ENCODE measurements at places on chromosomes 2 and 18.

DNA sequence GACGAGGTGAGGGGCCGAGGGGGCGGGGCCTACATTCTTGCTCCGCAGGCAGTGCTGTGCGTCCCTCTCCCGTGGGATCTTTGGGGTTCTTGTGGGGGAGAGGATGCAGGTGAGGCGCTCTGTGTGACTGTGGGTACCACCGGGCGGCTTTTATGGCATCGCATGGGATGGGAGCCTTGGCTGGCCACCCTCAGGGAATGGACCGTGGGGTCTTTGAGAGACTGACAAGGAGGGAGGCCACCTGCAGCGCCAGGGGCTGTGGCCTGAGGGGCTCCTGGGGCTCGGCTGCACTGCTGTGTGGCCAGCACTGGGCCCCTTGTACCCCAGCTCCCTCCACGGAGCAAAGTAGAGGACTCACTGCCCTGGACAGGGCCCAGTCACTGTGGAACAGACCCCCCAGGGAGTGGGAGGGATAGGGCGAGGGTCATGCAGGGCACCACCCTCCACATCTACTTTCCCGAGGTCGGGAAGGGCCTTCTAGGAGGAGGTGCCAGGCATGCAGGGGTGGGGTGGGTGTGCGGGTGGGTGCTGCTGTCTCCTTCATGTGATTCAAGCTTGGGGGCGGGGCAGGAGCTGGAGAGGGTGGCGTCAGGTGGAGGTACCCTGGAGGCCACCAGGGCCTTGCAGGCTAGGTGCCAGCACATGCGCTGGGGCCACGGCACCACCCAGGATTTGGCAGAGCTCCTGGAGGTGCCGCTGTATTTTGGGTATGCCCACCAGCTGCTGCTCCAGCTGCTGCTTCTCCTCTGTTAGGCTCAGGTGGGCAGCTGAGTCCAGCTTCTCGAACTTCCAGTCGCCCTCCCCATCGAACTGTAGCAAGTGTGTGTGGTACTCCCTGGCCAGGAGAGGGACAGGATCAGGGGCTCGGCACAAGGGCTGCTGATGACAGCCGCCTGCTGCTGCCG lies 1072.4 kb downstream of the RPIA start:
- no peak for DNase-seq

DNA sequence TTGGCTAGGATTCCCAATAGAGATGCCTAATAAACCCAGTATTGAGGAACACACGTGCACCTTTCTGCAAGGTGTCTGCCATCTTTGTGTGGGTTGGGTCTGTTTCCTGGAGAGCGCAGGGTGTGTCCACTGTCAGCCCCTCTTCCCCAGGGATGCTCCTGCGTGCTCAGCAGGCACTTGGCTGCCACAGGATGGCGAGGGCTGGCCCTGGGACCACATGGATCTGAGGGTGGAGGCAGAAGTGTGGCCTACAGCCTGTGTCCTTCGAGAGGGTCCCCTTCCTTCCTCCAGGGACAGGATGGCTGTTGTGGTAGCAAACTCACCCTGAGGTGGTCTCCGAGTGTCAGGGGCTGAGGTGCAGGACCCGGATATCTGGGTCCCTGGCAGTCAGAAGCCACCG lies 78.0 kb upstream of the PXDN start:
- DNase-seq, result no peak

- no peak for DNase-seq
Observed at GRCh38 chr2:8022908-8023640, 658.8 kb upstream of the ID2 start.

DNA sequence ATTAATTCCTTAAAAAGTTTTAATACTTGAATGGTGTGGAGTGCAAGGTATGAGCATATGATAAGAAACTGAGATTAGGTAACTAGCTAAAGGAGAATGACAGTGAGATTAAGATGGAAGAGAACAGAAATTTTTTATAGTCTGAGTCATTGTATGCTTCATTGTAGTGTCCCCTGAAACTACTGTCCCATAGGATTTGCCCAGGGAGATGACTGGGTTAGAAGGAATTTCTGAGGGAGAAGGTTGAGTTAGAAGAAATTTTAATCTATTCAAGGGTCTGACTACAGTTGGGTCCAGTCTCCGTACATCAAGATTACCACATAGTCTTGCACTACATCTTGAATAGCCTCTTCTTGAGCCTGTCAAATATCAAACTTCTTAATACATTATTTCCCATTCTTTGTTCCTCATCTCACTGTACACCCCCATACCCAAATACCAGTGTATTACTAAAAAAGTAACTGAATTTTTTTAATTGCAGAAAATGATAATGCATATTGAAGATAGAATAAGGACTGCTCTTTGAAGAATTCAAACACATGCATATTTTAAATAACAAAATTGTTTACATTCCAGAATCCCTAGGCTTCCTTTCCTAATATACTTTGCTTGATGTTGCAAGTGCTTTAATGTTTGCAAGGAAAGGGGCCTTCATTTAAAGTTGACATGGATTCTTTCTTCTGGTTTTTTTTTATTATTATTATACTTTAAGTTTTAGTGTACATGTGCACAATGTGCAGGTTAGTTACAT lies 314.3 kb upstream of the COL3A1 start:
- peak; percentile 67 for DNase-seq

DNA sequence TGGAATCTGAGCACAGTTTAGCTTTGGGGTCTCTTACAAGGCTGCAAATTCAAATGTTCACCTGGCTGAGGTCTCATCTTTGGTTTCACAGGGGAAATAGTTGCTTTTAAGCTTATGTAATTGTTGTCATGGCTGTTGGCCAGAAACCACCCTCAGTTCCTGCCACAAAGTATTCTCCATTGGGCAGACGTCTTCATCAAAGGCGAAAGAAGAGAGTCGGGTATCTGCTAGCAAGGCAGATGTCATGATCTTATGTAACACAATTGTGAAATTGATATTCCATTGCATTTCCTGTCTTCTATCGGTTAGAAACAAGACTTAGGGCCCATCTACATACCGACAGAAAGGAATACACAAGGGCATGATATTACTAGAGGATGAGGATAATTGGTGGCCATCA lies 816.2 kb downstream of the MBD2 start:
- no peak for DNase-seq

DNA sequence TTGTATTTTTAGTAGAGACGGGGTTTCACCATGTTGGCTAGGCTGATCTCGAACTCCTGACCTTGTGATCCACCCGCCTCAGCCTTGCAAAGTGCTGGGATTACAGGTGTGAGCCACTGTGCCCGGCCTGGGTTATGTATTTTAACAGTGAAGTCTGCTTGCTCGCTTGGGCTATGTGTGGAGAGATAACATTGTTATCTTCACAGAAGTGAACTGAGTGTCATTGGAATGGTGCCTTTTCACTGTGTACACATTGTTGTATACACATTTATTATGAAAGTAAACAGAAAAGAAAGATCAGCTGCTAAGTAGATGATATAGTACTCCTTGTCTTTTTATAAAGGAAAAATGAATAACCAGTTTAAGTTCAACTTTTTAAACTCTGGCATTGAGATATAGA lies 30.4 kb downstream of the RNF138 start:
- no peak for DNase-seq

- no peak for DNase-seq
Observed at GRCh38 chr2:231985823-231986261, 24.3 kb downstream of the DIS3L2 start.

DNA sequence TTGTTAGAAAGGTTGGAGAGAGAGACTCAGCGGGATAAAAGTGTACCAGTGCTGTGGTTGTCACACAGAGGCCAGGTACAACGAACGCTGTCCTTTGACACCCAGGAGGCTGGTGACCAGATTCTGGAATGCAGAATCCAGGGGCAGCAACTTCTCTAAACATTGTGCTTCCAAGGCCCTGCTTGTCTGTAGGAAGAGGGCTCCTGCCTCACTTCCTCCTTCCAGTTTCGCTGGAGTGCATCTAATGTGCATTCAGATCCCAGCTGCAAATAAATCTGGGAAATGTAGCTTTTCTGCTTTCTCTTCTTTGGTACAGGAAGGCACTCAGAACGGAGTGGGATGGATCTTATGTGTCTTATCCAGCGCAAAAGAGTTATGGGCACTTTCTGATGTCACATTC lies 171.8 kb upstream of the ATP5MC3 start:
- DNase-seq, result no peak

DNA sequence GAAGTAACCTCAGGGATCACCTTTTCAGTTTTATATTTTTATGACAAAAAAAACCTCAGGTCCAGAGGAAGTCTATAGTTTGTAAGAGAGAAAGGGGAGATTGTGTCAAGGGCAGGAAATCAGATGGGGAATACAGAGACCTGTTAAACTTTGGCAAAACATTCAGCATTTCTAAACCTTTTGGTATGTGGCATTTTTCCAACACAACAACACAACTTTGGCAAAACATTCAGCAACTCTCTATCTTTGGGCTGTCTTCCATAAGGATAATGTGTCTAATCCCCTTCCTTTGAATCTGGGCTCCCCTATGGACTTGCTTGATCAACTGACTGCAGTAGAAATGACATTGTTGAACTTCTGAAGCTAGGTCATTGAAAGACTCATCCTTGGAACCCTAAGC lies 220.6 kb upstream of the CCDC68 start:
- peak; percentile 68 for DNase-seq

GRCh38 chr18:58779529-58779928 lies 85.1 kb upstream of the ZNF532 start:
- peak; percentile 32 for DNase-seq

GRCh38 chr18:63234841-63235240 lies 84.7 kb downstream of the BCL2 start:
- DNase-seq, result peak; percentile 12

DNA sequence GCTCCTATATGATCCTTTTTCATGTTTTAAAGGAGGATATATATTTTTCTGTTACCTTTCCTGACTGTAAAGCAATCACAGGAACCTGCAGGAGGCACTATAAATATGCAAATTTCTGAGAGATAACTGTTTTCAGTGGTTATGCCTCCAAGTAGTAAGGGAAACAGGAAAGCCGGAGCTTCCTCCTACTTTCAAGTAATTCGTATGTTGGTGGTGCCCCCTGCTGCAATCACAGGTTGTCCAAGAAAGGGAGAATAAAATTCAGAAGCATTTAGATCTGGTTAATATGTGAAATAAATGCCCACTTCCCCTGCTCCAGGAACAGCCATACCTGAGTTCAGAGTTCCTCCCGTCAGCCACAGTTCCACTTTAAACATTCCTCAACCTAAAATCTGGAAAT lies 12.0 kb upstream of the BCL11A start:
- peak; percentile 33 for DNase-seq

GRCh38 chr2:126899616-126900185 lies 1.0 kb downstream of the TEX51 start:
- no peak for DNase-seq

DNA sequence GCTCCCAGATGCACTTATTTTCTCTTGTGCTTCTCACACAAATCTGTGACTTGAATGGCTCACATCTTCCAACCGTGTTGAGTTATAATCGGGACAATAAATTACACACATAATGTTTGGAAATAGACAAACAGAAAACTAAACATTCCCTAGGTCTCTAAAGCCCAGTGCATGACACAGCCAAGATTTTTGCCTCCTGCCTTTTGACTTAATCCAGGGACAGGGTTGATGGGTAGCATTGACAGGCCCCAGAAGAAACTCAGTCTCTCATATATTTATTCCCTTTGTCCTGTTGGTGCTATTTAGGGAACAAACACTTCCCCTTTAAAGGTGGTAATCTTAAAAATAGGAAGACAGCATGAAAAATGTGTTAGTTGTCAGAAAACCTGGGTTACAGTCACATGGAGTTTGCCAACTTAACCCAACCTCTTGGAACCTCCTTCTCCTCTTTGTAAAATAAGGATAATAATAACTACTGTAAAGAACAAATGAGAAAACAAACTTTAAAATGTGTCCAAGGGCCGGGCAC lies 24.0 kb upstream of the ARPC2 start:
- DNase-seq, result no peak

DNA sequence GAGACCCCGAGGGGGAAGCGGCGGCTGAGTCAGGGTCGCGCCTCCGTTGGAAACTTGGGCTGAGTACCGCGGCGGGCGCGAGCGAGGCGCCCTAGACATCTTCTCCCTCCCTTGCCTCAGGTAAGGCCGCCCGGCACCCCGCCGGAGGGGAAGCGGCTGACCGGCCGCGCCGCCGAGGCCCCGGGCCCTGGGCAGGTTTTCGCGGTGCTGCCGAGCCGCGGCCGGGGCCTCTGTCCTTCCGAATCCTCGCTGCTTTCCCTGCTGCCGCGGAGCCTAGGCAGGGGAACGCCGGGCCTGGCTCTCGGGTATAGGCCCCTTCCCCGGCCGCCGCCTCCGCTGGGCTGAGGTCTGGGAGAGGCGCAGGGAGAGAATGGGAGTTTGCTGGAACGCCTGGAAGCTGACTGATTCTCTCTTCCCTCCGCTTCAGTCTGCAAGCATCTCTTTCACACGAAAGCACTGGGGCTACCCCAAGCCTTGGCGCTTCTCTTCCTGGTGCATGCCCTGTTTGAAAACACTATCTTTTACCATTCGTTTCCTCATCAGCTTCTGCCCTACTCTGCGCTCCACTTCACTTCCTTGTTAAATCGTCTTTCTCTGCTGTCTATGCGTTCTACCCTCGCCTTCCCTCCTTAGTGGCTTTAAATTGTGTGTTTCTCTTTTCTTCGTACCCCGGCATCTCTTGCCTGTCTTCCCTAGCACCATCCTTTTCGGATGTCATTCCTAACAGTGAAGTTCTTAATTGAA lies 652 bp downstream of the PPM1B start:
- DNase-seq, result peak; percentile 60

DNA sequence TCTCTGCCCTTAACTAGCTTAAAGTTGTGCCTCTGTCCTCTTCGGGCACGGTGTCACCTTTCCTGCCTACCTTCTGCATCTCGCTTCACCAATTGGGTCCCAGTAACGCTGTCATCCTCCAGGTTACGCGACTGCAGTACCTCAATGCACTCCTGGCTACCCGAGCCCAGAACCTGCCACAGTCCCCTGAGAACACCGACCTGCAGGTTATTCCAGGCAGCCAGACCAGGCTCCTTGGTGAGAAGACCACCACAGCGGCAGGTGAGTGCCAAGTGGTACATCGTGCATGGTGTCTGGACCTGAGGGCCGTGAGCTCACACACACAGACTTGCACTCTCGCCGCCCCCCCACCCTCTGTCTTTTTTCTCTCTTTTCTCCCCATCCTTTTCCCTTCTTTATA lies 12.8 kb downstream of the CNNM3 start:
- DNase-seq, result no peak

DNA sequence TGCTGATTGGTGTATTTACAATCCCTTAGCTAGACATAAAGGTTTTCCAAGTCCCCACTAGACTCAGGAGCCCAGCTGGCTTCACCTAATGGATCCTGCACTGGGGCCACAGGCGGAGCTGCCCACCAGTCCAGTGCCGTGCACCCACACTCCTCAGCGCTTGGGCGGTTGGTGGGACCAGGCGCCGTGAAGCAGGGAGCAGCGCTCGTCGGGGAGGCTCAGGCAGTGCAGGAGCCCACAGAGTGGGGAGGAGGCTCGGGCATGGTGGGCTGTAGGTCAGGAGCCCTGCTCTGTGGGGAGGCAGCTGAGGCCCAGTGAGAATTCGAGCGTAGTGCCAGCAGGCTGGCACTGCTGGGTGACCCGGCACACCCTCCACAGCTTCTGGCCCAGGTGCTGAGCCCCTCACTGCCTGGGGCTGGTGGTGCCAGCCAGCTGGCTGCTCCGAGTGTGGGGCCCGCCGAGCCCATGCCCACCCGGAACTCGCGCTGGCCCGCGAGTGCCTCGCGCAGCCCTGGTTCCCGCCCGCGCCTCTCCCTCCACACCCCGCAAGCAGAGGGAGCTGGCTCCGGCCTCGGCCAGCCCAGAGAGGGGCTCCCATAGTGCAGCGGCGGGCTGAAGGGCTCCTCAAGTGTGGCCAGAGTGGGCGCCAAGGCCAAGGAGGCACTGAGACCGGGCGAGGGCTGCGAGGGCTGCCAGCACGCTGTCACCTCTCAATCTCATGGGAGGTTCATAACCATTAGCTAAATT lies 475.6 kb upstream of the DCC start:
- DNase-seq, result no peak

All from iris pigment epithelial cell (primary cell).